ENCODE measurements at places on chromosomes 13 and 19.

- DNase-seq, result no peak
Measured at GRCh38 chr19:32662186-32662585, 12.8 kb downstream of the ANKRD27 start.

DNA sequence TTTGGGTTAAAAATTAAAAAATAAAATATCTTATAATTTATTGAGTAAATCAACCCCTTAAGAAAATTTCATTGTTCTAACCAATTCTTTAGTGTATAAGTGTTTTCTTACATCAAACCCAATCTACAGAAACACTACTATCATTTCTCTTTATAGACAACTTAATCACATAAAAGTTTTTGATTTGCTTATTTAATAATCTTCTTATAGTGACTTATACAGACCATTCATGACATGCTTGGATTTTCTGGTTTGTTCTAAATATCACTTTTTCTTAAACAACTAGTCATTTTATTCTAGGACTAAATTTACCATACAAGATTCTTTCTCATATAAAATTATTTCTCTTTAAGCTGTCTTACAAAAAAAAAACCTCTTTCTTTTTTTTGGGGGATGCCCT is 27.3 kb upstream of the ZSCAN5A start:
- DNase-seq, result no peak

DNA sequence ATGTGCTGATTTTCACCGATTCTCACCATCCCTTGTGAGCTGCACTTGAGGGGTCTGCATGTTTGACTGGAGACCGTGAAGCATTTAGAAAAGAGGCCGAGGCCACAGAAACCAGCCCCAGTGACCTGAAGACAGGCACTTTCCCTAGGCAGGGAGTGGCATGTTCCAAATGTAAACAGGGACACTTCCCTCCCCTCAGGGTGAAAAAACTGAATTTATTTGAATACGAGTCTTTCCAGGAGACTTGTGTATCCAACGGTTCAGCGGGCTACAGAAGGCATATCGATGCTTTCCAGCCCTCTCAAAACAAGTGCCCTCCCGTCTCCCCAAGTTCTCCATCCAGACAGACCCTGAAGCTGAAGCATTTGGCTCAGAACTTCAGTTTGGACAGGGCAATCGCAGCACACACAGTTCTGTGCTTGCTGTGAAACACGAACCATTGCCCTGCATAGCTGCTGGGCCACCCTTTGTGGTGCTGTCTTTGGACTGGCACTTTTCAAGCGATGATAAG is 106.1 kb downstream of the ZIC5 start:
- DNase-seq, result no peak

DNA sequence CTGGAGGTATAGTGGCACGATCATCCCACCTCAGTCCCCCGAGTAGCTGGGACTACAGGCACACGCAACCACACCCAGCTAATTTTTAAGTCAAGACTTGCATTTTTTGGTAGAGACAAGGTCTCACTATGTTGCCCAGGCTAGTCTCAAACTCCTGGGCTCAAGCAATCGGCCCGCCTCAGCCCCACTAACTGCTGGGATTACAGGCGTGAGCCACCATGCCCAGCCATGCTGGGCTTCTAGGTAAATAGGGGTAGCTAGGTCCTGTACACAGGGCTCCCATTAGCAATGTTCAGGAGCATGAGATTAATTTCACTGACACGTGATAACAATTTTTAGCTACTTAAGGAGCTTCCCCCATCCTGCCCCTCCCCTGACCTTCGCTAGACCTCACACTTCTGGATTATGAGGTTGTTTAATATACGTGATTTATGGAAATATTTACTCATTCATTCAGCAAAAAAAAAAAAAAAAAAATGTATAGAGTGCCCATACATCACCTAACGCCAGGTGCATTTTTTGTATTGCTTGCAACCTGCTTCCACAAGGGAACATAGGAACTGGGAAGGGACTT is 19.2 kb downstream of the TMEM272 start:
- DNase-seq, result no peak

GRCh38 chr13:92671821-92672220 is 554.8 kb upstream of the GPC6 start:
- no peak for DNase-seq

- DNase-seq, result no peak
Measured at GRCh38 chr13:34347784-34348573, 530.0 kb downstream of the RFC3 start.

DNA sequence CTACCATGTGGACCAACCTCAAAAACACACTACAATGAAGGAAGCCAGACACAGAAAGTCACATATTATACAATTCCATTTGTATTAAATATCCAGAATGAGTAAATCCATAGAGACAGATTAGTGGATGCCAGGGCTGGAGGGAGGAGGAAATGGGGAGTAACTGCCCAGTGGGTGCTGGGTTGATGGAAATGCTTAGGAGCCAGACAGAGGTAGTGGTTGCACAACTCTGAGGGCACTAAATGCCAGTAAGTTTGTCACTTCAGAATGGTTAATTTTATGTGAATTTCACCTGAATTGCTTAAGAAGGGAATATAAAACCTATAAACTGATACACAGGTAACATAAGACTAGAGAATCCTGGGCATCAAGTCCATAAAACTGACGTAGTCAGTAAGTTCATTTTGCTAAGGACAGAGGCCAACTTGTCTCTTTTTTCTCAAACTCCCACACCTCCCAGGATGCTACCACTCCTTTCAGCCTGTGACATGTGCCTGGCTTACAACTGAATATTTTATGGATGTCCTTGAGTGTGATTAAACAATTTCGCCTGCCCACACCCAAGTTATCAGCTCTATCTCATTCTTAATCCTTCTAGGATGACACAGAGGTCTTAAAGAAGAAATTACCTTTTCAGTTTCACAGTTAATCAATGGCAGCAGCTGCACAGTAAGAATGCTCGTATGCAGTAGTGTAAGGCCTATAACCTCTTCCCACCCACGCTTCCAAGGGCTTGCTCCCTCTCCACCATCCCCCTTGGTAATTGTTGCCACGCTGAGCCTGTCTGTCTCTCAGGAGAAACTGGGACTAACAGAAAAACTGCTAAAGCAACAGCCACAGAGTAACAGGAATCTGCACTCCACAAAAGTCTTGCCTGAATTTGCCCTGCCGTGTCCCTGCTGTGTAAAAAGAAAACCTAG is 5.9 kb upstream of the MLNR start:
- DNase-seq, result no peak

- no peak for DNase-seq
Measured at GRCh38 chr13:25756912-25757311, 294.9 kb downstream of the SHISA2 start.

GRCh38 chr19:10517760-10518443 is 655 bp upstream of the S1PR5 start:
- DNase-seq, result no peak

GRCh38 chr13:43731296-43731695 is 55.5 kb downstream of the ENOX1 start:
- DNase-seq, result no peak

DNA sequence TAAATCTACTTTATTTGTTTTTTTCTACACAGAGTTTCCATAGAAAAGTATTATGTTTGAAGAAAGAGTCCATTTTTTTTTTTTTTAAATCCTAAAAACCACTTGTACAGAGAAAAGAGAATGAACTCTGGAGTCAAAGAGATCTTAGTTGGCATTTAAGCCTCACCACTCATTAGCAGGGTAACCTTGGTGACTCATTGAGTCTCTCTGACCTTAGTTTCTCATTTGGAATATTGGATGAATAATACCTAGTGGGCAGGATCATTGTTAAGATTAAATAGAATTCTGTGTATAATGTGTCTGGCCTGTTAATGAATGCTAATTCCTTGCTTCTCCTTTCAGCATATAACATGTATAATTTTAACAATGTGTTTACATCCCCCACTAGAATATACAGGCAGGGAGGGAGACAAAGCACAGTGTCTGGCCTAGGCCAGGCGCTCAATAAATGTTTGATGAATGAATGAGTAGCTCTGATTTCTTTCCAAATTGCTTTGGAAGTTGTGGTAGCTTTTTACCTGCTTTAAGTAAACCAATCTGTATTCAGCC is 48.7 kb upstream of the MYCBP2 start:
- no peak for DNase-seq

GRCh38 chr13:74037762-74038161 is 96.4 kb downstream of the KLF12 start:
- no peak for DNase-seq

- DNase-seq, result no peak
Measured at GRCh38 chr13:40254394-40254793, 412.0 kb downstream of the FOXO1 start.

DNA sequence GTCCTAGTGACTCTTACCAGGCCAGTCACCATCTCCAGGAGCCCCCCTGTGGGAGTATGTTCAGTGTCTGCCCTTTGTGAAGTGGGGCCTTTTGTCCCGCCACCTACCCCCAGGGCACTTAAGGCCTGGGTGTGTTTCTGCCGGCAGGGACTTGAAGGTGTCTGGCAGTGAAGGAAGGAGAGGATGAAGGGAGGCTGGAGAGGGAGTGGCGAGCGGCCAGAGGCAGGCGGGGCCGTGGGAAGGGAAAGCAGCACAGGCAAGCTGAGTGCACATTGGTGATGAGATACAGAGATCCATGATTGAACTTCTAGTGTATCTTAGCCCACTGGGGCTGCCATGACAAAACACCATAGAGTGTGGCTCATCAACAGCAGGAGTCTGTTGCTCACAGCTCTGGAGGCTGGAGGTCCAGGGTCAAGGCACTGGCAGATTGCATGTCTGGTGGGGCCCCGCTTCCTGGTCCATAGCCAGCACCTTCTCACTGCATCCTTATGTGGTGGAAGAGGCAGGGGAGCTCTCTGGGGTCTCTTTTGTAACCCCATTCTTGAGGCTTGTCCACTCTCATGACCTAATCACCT is 17.5 kb downstream of the CUL4A start:
- no peak for DNase-seq

DNA sequence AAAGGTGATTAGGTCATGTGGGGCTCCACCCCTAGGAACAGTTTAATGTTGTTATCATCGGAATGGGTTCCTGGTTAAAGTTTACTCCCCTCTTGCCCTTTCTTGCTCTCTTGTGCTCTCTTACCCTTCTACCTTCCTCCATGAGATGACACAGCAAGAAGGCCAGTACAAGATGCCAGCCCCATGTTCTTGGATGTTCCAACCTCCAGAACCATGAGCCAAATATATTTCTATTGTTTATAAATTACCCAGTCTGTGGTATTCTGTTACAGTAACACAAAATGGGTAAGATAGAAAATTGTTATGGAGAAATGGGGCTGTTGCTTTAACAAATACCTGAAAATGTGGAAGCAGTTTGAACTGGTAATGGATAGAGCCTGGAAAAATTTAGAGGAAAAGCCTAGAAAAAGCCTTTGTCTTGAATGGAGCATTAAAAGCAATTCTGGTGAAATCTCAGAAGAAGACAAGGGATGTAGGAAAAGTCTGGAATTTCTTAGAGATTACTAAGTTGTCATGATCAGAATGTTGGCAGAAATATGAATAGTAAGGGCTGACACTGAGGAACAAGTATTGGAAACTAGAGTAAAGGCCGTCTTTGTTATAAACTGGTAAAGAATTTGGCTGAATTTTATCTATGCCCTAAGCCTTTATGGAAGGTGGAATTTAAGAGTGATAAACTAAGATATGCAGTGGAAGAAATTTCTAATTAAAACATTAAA is 53.5 kb upstream of the TSC22D1 start:
- DNase-seq, result no peak

GRCh38 chr13:87259479-87260083 is 411.6 kb upstream of the SLITRK5 start:
- no peak for DNase-seq

DNA sequence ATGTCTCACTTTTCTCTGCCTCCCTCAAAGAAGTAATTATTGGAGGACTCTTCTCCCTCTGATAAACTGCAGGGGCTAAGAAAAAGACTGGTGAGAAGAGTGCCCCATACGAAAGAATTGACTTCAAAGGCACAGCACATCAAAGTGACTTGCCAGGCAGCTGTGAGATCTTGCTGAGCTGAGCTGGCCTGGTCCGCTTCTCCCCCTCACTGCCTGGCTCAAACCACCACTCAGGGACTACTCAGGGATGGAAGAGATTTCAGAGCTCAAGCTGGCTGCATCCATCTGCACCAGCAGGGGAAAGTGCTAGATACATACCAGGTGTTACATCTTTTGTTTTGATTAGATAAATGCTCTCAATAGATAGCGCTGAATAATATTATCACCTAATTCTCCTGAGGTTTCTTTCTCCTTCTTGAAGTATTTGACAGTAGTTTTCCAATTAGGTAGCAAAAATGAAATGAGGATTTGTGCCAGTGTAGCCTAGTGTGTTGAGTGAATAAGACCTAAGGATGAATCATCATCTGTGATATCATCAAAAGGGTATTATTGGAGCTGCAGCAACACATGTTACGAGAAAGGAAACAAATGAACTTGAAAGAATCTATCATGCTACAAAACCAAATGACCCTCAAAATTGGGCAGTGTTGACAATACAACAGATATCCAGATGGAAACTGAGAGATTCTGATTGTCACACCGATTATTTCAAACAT is 379.8 kb downstream of the TBC1D4 start:
- no peak for DNase-seq

Data from stimulated activated CD4-positive, alpha-beta T cell treated with anti-CD3 and anti-CD28 coated beads, Interleukin-15, amount 100 ng/mL, for 1 hour (primary cell).